ENCODE measurements at places on chromosomes 5 and 9.

GRCh38 chr9:135741276-135742219 is 39.6 kb downstream of the KCNT1 start:
- no peak for DNase-seq

DNA sequence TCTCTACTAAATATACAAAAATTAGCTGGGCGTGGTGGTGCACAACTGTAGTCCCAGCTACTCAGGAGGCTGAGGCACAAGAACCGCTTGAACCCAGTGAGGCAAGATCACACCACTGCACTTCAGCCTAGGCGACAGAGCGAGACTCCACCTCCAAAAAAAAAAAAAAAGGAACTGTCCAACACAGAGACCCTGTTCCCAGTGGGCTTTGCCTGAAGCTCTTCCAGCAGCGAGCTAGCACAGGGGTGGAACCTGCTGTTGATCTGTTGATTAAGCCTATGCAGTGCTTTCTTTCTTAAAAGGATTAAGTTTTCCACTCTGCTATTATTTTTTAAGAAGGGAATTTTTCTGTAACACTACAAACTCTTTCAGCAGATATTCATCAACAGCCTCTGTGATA is 171.0 kb upstream of the TUT7 start:
- DNase-seq, result no peak

- DNase-seq, result no peak
Measured at GRCh38 chr9:16085167-16085726, 532.4 kb downstream of the CCDC171 start.

- DNase-seq, result no peak
Measured at GRCh38 chr9:125959951-125960619, 212.9 kb downstream of the PBX3 start.

DNA sequence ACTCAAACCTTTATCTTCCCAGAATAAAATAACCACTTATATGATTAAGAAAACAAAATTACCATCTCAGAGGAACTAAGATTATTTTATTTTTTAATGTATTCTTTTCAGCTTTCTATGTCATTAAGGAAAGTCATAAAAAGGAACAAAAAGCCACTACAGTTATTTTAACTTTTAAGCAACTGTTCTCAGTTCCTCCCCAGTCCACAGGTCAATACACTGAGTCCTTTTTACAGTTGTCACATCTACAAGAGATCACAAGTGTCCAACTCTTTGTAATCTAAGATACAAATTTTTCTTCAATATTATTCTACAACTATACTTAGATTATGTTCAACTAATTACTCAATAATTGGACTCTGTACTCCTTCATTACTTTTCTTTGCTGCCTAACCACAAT is 782.8 kb upstream of the ACO1 start:
- DNase-seq, result no peak

DNA sequence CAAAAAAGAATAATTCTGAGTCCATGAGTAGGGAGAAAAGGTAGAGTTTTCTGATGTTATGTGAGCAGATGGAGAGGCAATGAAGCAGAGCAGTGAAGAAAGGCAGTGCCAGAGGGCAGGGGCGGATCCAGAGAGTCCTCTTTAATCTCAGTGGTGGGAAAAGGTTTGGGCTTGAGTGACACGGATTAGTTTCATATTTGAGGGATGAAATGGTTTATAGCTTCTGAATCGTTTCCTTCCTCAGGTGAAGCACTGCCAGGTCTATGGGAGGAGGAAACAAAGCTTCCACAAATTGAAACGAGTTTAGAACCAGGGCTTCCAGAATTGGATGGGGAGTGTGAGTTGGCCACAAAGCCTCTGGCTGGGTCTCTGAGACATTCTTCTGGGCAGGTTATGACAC is 517.0 kb upstream of the PAPPA start:
- no peak for DNase-seq

DNA sequence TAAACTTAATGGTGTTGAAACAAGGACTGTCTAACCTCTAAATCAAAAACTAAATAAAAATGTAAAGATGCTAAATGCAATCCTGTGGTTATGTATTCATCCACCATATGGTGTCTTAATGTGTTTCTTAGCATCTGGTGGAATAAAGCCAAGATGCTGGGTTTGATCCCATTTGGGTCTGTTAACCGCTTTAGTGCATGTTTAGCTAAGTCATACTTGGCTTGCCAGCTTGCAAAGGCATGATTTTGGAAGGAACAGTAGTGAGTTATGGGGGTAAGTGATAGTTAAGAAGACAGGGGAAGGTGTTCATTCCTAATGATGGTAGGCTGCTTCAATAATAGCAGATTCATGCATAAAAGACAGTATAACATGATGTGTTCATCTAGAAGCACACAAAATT is 139.0 kb upstream of the SLC27A6 start:
- DNase-seq, result no peak

- DNase-seq, result peak; percentile 28
Measured at GRCh38 chr5:111834926-111835599, 78.1 kb upstream of the NREP start.

DNA sequence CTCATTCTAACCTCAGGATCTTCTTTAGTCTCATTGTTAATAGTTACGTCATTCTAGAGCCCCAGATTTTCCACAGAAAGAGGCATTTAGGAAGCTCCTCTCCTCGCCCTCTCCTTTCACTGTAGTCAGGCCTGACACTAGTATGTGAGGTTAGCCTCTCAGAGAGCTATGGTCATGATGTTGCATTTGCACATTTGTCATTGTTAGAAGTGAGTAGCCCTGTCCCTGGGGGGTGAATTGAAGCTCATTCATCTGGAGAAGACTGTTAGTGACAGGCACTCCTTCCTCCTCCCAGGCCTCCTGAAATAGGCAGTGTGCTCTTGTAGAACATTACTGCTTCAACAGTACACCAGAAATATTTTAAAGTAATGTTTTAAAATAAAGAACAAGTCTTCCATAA is 26.6 kb upstream of the LRRTM2 start:
- no peak for DNase-seq

DNA sequence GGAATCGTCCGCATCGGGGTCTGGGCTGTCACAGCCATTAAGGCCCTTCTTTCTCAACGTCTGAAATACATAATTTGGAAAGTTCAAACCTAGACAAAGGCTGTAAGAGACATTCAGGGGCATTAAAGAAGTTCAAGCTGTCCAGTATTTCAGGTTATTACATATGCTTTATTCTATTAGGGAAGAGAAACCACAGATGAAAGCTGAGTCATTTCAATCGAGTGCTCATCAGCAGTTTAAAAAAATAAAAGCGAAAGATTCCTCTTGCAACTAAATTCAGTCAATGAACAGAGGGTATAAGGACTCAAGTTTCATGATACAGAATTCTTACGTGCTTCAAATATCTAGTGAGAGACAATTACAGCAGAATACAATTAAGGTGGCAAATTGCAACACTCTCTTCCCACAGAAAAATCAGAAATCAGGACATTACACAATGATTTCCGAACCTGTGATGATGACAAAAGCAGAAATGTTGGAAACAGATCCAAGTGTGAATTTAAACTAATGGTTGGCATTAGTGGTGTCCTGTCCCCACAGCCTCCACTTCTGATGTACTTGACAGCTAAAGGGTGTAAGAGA is 121.6 kb downstream of the MEF2C start:
- DNase-seq, result no peak

DNA sequence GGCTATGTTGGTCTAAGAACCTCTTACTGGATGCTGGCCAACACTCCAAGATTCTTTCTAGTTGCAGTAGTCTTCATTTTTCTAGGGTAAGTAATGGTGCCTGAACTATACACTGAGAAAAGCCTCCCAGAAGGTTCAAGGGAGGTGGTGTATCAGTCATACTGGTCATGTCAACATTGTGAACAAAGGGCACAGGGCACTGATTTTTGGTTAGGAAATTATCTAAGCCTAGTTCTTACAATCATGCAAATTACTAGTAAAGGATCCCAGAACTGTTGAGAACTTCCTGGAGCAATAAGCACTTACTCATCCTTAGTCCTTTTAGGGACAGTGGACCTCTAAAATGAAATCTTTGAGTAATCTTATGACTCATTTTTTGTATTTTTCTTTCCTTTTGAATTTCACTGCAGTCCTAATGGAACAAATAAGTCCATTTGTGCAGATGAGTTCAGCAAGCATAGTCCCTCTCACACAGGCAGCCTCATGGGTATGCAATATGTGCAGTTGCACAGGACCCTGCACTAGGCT is 21.1 kb upstream of the CDC42SE2 start:
- DNase-seq, result no peak

DNA sequence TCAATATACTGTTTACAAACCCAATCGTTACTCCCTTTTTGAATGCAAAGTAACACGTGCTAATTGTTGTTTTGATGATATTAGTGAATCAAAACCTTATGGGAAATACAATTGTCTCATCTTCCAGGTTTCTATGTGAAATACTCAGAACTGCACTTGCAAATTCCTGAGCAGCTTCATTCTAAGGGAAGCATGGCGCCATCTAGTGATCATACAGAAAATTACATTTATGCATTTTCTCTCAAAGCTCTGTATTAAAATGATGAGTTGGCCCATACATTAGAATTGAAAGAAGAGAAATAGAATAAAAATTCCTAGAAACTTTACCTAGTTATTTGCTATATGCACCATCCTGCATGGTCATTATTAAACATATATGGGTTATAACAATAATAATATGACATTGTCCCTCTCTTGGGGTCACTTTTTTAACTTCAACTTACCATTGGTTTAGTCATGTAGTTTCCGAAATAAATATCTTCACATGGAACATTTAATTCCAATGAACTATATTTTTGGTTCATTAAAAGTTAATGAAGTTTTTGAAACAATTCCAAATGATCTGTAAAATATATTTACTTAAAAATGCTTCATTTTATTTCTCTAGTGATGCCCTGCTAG is 220.0 kb downstream of the PDE4D start:
- peak; percentile 62 for DNase-seq

- no peak for DNase-seq
Measured at GRCh38 chr5:142507531-142508372, 178.1 kb downstream of the FGF1 start.
